ENCODE measurements at places on chromosomes 5 and 9.

DNA sequence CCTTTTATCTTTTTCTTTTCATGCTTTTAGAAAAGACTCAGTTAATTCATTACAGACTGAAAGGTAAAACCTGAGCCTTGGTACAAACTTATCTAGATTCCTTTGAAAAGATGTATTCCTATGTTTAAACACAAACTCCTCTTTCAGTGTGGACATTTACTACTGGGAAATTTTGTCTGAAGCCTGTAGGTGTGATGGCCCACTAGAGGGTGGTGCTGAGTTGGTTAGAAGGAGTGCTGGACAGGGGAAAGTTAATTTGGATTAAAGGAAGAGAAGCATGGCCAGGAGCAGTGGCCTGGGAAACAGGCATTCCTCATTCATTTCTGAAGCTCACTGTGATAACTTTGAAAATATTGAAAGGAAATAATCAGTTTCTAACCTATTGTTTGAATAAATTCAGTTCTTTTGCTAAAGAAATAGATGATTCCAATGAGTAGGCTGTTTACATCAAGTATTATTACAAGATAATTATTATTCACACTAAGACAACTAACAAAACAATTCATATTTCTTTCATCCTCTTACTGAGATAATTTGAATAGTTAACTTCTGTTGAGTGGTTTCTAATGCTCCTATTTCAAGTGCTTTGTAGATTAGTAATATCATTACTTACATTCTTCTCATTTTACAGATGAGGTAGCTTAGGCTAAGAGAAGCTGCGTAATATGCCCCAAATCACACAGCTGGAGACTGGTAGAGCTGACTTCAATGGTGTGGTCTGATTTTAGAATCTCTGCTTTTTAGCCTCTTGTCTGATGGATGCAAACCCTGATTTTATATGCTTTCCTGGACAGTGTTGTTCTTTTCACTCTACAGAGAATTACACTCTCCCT, 150.9 kb downstream of the ADGRV1 start:
- ATAC-seq, result peak; percentile 52

GRCh38 chr9:91305596-91306295, 56.0 kb downstream of the AUH start:
- no peak for ATAC-seq

- no peak for ATAC-seq
Measured at GRCh38 chr5:65927503-65928321, 1.3 kb downstream of the ERBIN start.

DNA sequence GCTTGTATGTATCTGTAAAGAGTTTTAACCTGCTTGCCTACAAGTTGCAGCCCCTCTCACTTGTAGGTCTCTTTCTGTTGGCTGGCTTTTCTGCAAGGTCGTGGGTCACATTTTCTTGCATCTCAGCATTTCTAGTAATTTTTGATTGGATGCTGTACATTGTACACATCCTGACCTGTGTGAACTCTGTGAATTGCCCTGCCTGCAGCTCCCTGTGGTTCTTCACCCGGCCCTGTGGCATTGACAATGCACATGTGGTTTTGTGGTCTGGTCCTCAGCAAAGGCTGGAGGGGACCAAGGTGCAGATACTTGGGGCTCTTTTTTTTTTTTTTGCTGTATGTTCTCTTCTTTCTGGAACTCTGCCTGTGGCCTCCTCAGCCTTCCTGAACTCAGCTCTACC, 53.6 kb downstream of the WNK2 start:
- ATAC-seq, result no peak

GRCh38 chr9:105333811-105334210, 89.4 kb downstream of the SLC44A1 start:
- ATAC-seq, result no peak

GRCh38 chr9:22047596-22047995, 38.5 kb upstream of the CDKN2B start:
- ATAC-seq, result no peak

DNA sequence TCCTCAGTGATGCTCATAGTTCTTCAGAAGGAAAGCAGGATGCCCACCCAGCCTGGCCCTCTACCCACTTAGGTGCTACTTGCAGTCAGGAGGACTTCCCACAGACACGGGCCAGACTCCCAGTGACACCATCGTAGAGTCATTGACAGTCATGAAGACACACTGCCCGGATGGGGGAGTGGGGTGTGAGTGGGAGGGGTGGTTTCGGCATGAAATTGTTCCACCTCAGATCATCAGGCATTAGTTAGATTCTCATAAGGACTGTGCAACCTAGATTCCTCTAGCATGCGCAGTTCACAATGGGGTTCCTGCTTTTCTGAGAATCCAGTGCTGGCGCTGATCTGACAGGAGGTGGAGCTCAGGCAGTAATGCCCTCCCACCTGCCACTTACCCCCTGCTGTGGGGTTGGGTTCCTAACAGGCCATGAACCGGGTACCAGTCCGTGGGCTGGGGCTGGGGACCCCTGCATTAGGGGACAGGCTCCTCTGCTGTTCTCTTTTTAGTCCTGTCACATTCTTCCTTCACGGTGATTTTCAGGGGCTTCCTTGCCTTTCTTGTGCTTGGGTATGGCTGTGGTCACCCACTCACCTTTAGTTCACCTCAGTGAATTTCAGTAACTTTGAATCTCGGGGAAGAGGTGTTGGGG, 88.2 kb upstream of the ANKRD55 start:
- ATAC-seq, result no peak

- ATAC-seq, result no peak
Measured at GRCh38 chr5:61632064-61632463, 300.0 kb downstream of the ZSWIM6 start.

- ATAC-seq, result no peak
Measured at GRCh38 chr9:120980951-120981350, 54.4 kb upstream of the TRAF1 start.

DNA sequence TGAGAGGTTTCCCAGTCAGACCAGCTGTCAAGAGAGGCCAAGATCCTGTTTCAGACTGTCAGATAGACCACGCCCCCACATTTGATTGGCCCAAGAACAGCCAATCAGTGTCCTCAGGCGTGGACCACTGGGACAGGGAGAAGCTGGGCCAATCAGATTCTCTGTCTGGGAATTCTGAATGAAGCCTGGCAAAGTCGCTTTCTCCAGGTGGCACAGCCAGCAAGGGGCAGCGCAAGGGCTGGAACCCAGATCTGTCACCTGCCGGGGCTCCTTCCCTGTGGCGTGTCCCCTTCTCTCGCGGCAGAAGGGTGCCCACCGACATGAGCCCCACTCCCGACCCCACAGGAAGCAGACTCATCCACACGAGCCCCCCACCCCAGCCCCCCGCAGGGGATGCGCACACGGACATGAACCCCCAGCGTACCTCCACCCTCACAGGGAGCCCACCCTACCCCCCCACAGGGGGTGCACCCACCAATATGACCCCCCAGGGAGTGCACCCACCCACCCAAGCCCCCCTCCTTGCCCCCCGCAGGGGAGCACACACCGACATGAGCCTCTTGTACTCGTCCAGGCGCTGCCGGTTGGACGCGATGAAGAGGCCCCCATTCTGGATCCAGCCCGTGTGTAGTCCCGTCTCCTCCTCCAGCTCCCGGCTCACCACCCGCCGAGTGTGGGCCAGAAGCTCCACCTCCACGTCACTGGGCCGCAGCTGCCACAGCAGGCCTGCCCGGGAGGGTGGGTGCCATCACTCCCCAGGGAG, 6.1 kb downstream of the SARDH start:
- peak; percentile 93 for ATAC-seq

DNA sequence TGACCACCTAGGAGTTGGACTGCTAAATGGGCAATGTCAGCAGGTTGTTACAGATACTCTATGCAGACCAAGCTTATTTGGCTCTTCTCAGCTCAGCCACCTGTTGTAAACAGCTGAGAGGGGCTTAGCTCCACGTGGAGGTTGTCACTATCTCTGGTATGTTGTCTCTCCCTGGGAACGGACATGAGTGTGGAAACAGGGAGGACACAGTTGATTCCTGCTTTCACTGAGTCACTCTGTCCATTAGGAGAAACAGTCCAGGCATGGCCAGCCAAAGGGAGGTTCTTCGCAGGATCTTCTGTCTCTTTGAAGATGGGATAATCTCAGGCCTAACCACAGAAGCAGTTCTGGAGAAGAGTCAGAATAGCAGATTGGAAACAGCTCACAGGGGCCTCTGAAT, 121.2 kb downstream of the PALM2AKAP2 start:
- ATAC-seq, result no peak

GRCh38 chr5:17436350-17436749, 61.7 kb upstream of the TAF11L2 start:
- no peak for ATAC-seq

DNA sequence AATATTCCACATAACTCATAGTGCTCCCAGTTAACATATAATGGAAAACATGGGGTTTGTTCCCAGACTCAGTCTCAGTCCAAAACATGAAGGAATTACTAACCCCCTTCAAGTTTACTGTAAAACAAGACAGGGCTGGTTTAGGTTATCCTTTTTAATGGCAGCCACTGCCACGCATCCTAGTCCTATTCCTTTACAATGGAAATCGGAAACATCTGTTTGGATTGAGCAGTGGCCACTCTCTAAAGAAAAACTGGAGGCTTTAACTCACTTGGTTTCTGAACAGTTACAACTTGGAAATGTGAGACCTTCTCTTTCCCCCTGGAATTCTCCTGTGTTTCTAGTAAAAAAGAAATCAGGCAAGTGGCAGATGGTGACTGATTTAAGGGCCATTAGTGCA, 609.9 kb upstream of the ACO1 start:
- no peak for ATAC-seq

DNA sequence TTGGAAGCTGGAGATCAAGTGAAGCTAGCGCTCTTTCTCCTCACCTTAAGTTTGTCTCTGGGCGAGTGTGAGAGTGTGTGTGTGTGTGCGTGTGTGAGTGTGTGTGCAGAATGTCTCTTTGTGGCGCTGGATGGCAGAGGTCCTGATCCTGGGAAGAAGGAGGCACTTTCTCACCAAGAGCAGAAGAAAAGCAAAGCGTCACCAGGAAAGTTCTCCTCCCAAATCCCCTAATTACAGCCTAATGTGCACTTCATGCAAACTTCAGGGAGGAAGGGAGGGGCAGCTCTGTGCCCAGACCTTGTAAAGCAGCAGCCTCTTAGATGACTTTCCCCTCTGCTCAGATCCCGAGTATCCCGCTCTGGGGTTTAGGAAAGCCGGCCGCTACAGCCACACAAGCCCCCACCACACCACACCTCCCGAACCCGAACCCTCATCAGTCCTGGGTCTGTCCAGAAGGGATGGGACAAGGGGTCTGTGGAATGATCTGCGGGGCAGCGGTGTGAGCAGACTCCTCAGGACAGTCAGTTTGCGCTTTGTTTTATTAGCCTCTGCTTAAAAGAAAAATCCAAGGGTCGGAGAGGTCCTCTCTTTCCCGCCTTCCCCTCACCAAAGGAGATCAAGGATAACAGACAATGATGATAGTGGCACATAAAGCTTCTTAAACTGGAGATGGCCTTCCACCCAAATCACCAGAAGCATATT, at the start of gene HAPLN1:
TSS of gene HAPLN1 (minus strand) at position 20 of the 702 bp plus-strand sequence. CDS start 47,332 bp downstream, outside the sequence.
- ATAC-seq, result peak; percentile 13

- ATAC-seq, result no peak
Measured at GRCh38 chr5:72711351-72711750, 105.1 kb upstream of the TNPO1 start.

GRCh38 chr9:134216449-134216951, 52.1 kb upstream of the RNU6ATAC start:
- ATAC-seq, result no peak

DNA sequence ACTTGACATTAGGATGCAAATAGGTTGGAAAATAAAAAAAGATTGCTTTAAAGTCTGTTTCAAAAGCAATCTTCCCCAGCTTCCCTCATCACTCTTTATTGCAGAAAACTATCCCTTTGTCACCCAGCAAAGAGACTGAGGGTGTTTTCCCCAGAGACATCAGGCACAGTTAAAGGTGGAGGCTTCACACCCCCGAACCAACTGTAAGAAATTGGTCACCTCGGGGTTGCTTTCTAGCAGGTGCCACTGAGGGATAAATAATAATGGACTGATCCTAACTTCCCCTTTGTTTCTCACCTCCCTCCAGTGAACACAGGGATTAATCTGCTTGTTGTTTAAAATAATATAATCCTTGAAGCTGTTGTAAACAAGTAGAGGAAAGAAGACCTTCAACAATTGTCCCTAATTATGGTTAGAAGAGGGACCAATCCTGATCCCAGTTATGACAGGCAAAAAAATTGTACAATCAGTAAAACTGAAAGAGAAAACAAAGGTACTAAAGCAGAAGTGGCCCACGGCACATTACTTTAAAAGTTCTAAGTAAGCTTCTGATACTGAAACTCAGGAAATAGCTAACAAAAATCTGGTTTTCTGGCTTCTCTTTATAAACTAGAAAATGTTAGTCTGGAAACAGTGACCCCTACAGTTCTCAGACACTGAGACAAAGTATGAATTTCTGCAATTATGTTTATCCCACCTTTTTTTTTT, 6.6 kb upstream of the PCSK1 start:
- no peak for ATAC-seq

DNA sequence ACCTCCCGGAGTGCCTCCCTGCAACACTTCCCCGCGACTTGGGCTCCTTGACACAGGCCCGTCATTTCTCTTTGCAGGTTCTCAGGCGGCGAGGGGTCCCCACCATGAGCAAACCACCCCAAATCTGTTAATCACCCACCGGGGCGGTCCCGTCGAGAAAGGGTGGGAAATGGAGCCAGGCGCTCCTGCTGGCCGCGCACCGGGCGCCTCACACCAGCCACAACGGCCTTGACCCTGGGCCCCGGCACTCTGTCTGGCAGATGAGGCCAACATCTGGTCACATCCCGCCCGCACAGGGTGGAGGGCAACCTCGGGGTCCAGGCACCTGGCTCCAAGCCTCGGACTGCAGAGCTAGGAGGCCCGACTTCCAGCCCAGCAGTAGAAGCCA, 776 bp upstream of the TERT start:
- no peak for ATAC-seq

DNA sequence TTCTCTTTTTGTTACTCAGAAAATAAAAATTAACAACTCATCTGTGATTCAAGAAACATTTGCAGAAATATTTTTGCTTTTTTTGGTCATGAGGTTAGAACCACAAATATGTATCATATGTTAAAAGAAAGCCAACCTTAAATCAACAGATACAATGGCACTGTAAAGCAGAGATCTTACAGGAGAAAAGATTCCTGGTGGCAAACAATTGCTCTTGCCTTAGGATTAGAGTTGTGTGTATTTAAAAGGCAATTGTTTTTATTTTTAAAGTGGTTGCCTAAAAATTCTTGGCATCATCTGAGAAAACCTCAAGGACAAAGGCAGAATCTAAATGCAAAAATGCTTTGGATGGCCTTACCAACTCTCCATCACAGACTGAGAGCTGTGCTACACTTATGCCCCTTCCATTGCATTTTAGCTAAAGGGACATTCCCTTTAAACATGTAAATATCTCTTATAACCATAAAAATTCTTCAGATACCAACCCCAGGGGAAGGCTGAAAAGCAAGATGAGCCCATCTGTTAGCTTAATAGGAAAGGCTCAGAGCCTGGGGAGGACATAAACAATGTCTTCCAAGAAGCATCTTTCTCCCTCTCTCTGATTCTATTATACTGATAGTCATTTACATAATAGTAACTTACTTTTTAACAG, 100.4 kb downstream of the FAM114A2 start:
- ATAC-seq, result no peak

- no peak for ATAC-seq
Measured at GRCh38 chr9:105979290-105979689, 284.9 kb downstream of the TMEM38B start.

- ATAC-seq, result no peak
Measured at GRCh38 chr5:41345295-41345694, 132.0 kb upstream of the C6 start.
